ENCODE measurements at places on chromosomes 5 and 9.

- DNase-seq = no peak
Observed at GRCh38 chr5:129382921-129383672, 77.0 kb upstream of the ADAMTS19 start.

DNA sequence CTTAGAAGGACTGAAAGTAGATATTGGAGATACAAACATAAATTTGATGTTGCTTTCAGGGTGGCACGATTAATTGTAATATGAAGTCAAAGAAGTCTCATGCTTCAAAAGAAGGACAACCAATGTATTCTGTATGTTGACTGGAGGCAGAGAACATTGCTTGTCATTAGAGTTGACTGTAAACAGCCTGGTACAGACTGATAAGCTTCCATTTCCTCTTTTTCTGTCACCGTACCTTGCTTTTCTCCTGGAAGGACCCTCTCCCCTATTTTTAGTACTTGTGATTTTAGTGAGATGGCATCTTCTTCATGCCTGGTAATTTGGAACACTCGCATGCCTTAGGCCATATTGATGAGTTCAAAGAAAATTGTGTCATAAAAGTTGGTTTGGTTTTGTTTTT lies 809.4 kb downstream of the PRELID2 start:
- no peak for DNase-seq

DNA sequence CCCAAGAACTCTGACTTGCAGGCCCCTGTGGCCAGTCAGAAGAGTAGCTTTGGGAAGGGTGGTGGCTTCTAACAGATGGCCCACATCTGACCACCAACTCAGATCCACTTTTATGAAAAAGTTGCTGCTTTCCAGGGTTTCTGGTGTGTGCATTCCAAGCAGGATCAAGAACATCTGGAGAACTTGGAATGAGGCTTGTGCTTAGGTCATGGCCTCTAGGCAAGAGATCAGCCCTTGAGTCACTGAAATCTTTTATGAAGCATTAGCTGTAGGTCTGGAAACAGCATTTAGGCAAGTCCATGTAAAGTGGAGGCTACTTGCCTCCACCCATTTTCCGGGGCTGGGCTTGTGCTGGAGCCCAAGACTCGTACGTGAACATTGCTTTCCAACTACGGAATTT lies 433.3 kb downstream of the SH3GL2 start:
- no peak for DNase-seq

- no peak for DNase-seq
Observed at GRCh38 chr5:38445374-38446028, 110.9 kb downstream of the LIFR start.

- no peak for DNase-seq
Observed at GRCh38 chr5:171010816-171011215, 149.0 kb downstream of the RANBP17 start.

DNA sequence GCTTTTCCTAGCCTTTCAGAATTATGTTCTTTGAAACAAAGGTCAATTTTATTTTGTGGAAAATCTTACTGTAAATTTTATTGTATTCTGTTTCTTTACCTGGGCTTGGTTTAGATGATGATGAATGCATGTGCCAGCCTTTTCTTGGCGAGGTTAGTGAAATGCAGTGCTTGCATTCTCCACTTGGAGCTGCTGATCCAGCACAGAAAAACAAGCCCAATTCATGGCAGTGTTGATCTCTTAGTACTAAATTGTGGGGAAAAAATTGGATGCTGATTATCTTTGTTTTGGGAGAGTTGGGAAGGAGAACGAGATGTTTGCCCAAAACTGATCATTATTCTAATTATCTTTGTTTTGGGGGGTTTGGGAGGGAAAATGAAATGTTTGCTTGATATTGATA lies 3.7 kb downstream of the HABP4 start:
- no peak for DNase-seq

GRCh38 chr5:27171761-27172261 lies 133.4 kb upstream of the CDH9 start:
- DNase-seq = no peak

DNA sequence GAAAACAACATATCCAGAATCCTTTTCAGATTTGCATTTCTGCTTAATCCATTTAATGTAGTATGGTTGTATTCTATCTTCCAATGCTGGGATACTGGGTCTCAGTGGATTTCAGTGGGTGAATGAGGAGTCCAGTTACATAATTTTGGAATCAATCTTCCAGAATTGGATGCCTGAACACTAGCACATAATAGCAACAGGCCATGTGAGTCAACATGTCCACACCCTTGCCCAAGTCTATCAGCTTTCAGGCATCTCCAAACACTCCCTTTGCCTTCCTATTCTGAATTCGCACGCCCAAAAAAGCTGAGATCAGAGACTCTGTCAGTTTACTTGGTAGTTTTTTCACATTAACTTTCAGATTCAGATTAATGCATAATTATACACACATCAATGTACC lies 202.6 kb downstream of the TSSK1B start:
- no peak for DNase-seq

DNA sequence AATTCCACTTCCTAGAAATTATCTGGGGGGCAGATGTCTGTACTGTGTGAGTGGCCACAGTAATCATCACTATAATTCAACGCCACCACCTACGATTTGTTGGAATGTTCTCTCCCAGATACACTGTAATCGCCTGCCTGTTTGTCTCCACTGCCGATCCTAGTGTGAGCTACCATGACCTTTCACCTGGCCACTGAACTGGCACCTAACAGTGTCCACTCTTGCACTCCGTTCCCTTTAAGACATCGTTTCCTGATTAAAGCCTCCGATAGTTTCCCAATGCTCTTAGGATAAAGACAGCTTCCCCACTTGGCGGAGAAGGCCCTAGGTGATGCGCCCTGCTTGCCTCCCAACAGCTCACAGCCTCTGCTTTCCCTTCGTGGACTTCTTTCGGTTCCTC lies 4.0 kb downstream of the PHYKPL start:
- no peak for DNase-seq

DNA sequence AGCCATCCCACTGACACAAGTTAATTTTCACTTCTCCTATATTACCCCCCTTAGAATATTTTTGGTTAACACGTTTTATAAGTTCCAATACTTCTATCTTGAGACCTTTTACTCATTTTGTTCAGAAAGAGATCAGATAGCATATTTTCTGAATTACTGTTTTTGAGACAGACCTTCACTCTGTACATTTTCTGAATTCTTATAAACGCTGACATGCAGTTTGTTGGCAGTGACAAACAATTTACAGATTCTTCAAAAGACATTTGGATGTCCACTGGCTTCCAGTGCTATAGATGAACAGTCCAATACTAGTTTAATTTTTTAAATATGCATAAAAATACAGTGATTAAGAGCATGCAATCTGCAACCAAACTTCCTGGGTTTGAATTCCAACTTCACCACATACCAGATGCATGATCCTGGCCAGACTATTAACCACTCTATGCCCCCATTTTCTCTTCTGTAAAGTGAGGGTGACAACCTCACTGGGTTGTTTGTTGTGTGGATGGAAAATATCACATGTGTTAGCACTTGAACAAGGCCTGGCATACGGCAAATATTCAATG lies 142.1 kb downstream of the AGTPBP1 start:
- DNase-seq = no peak

GRCh38 chr9:36759141-36759540 lies 186.4 kb downstream of the MELK start:
- no peak for DNase-seq

DNA sequence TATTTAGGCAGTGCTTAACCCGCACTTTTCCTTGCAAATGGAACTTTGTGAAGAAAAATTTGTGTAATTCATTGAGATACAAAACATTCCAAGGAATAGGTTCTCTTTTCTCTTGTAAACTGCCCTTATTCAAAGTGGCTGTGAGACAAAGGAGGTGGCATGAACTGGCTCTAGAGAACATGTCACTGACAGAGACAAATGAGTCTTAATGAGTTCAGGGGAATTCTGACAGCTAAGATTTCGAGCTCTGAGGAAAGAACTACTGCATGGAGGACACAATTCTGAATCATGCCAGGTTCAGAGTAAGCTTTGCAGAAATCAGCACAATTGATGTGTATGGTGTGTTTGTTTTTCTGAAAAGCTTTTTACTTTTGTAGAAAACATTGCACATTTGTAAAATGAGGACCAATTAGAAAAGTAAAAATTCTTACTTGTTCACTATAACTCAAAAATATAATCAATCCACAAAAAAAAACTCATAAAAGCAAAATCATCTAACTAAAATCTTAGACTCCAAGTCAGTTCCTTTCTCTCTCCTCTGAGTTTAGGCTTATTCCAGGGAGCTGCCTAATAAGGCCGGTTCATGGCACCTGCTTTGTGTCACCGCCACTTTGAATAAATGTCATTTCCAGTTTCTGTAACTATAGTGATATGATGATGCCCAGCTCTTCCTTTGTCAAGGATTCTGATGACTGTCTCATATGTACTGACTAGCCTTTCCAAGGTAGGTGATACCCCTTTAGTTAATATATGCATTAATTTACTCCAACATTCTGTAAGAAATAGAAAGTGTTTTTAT lies 163.2 kb downstream of the HCN1 start:
- DNase-seq = no peak

- DNase-seq = no peak
Observed at GRCh38 chr5:66518753-66519152, 77.4 kb upstream of the MAST4 start.

DNA sequence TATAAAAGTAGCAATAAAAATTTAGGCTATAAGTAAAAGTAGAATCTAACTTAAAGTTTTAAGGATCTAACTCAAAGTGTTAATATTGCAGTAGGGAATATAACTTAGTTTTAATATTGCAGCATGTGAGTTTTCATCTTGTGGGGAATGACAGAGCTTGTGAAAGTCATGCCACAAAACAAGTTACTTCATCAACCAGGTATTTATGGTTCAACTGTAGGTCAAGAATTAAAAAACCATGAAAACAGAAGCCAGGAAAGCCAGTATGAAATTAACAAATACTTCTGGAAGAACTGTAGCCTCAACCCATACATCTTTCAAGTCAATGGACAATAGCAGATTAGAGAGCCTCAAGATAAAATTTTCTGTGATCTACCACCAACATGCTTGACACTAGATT lies 19.0 kb downstream of the HMGCS1 start:
- DNase-seq = no peak

DNA sequence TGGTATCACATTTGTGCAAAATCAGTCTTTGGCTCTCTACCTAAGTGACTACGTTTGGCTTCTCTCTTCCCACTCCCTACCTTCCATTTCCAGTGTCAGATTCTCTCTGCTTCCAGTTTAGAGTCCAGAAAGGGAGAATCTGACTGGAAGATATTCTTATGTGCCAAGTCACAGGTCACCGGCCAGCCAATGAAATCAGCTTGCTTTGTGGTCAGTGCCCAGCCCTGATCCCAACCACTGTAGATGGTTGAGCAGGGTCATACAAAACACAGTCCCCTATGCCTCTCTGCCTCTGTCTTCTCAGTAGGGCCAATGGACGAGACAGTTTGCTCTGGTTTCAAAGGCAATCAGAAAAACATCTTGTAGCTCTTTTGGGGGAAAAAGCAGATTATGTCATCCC lies 15.6 kb upstream of the EPB41L4B start:
- DNase-seq = no peak

DNA sequence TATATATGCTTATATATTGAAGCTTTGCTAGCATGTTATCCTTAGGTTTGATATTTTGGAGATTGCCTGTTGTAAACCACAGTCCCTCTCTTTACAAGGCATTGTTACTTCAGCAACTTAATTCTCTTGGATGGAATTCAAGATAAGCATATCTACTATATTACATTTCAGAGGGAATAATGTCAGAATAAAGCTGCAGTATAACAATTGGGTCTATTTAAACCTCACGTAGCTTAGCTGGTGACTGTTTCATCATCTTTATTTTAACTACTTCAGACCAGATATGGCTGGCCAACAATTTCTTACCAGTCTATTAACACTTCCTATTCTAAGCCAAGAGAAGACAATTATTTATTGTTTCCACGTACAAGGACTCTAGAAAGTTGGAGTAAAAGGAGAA lies 27.1 kb downstream of the ZCCHC10 start:
- no peak for DNase-seq

GRCh38 chr5:16732356-16732755 lies 115.6 kb upstream of the RETREG1 start:
- DNase-seq = no peak

GRCh38 chr5:142342128-142342981 lies 17.5 kb upstream of the SPRY4 start:
- no peak for DNase-seq

- no peak for DNase-seq
Observed at GRCh38 chr9:34362614-34363214, 14.0 kb downstream of the MYORG start.

DNA sequence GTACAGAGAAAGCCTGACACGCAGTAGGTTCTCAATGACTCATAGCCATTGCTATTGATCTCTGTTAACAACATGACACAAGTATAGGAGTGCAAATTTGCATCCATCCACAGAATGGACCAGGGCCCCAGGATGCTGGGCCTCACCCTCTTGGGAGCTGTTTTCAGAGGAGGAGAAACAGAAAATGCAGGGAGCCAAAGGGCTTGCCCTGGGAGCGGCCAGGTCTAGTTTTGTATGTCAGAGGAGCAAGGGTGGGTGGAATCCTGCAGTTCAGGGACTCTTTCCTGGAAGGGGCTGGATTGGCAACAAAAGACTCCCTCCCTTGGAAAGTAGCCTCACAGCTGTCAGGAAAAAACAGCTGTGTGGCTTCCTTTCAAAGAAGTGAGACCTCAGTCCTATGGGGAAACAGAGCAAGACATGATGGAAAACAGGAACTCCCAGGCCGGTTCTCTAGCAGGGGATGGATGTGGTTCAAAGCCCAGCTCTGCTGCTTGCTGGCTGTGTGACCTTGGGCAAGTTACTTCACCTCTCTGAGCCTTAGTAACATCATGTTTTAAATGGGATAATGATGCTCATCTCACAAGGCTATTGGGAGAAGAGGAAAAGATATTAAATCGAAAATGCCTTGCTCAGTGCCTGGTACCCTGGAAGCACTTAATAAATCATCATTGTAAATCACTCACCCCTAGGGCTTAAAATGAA lies 50.5 kb upstream of the SH3PXD2B start:
- DNase-seq = no peak

GRCh38 chr9:21677834-21678233 lies 124.6 kb upstream of the MTAP start:
- DNase-seq = no peak

DNA sequence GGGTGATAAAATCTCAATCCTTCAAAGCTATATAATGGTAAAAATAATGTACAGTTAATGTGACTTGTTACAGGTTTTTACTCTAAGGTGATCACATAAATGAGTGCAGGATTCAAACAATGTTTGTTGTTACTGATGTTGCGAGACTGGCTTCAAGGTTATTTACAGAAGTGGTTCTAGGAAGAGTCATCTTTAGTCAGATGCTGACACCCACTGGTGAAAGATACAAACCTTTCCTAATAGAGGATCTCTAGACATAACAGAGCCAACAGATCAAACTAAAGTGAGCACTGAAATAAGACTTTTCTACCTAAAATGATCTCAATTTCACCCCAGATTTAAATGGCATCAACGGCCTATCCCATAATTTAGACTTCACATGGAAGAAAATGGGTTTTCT lies 20.2 kb downstream of the ARSB start:
- no peak for DNase-seq

DNA sequence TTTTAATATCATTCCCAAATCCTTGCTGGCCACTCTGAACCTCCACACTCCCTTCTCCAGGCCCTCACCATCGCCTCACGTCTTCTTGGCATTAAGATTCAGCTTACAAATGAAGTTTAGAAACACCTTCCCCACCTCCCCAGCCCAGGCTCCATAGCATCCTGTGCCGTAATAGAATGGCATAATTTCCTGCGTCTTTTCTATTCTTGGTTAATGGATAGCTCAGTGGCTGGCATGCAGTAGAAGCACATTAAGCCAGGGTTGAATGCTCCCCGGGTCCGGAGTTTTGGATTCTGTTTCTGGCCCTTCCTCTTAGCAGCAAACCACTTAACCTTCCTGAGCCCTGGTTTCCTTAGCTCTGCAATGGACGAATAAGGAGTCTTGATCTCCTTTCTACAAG lies 13.8 kb downstream of the WWC1 start:
- DNase-seq = no peak
